ENCODE measurements at places on chromosomes 5 and 9.

DNA sequence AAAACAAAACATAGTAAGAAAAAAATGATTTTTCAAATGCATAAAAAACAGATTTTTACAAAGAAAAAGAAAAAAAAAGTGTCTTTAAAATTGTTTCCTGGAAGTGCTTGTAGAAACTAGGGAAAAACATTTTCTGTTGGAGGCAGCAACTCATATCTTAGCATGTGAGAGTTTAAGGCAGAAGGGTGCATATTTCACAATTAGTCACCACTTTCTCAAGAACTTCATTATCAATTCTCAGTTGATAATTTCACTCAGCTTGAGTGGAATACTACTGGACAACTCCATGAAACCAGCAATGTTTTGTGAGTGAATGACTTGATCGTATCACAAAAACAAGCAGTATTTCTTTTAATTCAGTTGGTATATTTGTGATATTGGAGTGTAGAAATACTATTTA is 508.3 kb upstream of the DAB2 start:
- DNase-seq = no peak

DNA sequence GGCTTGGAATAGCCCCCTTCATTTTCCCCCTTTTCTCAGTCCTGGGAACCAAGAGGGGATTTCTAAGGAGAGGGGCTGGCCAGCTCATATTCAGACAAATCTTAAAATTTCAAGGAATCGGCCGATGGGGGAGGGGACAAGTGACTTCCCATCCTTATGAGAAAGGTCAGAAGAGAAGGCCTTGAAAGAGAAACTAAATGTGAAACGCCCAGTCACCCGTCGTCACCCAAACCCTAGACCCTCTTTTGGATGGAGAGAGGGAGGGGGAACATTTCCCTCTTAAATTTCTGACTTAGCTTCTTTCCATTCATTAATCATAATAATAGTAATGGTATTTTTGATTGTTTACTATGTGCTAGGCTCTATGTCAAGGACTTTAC is 850 bp upstream of the CCL19 start:
- DNase-seq = no peak

GRCh38 chr9:79641070-79641469 is 69.3 kb downstream of the TLE4 start:
- no peak for DNase-seq

DNA sequence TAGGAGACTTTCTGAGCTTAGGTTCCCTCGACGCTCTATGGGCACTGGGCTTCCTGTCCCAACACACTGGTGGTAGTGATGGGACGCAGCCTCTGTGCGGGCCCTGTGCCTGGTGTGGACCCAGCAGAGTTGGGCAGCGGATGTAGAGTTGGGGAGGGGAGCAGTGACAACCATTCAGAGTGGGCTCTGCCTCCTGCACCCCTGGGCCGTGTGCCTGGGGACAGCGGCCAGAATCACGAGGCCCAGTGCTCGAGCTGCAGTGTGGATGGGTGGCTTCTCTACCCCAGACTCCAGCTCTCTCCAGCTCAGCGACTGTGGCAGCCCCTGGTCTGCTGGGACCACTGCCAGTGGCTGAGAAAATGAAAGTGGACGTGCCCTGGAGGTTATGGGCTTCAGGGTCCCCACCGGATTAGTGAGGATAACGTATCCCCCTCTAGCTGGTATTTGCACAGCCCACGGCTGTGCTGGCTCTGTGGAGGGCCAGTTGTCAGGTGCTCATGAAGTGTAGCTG is 18.6 kb downstream of the RXRA start:
- no peak for DNase-seq

DNA sequence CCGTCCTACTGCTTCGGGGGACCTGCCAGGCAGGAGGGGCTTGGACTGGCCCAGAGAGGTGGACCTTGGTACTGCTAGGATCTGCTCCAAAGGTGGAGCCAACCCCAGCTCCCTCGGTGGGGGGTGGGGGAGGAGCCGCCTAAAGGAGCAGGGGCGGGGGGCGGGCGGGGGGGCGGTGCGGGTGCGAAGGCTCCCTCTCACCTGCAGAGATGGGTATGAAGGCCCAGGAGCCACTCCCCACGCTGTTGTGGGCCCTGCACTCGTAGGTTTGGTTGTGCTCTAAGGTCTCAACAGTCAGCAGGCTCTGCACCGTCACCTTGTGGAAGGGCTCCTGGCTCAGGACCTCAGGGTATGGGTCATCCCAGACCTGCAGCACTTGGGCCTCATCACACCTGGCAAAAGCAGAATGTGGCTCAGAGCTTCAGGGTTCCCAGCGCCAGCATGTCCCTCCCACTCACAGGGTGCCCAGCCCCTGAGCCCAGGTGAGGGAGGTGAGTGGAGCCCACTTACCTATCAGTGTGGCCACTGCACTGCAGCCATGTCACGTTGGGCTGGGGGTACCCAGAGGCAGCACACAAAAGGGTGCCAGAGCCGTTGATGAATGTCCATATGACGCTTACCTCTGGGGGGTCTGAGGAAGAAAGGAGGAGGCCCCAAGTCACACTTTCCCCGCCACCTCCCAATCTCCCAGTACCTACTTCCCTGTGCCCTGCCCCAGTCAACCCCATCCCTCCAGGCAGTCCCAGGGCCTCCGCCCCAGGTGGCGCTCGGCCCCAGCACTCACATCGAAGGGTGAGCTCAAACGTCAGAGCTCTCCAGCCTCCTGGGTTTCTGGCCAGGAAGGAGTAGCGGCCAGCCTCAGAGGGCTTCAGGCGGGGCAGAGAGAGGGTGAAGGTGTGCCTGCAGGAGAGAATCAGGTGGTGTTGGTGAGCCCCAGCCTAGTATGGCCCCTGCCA is 16.4 kb downstream of the CSF1R start:
- DNase-seq = no peak

GRCh38 chr5:25006237-25006636 is 361.5 kb upstream of the CDH10 start:
- DNase-seq = no peak

DNA sequence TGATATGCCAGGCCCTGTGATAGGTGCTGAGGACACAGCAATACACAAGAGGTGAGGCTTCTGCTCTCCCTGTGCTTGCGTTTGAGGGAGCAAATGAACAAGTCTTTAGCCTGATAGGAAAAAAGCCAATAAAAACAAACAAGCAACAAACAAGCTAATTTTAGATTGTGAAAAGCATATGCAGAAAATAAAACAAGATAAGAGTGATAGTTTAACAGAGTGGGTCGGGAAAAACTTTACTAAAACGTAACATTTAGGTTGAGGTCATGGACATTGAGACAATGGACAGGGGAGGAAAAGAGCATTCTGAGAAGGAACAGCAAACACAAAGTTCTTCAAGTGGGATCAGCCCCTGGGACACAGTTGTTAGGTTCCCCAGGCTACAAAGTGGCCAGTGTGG is 4.3 kb downstream of the SMIM3 start:
- no peak for DNase-seq

DNA sequence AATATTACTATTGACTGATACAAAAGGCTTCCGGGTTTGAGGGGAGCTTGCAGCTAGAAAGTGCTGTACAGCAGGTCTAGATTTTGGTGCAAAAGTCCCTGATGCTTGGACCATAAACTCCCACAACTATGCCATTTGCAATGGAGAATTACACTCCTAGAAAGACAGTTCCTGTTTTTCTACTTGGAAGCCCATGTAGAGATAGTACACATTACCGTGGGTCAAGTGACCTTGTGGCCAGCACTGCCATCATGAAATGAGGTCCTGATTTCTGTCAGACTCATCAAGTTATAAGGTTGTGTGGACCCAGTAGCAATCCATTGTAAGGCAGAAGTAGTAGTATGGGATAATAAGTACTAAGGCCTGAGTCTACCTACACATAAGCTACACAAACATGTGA is 42.8 kb upstream of the TNFSF8 start:
- DNase-seq = no peak

DNA sequence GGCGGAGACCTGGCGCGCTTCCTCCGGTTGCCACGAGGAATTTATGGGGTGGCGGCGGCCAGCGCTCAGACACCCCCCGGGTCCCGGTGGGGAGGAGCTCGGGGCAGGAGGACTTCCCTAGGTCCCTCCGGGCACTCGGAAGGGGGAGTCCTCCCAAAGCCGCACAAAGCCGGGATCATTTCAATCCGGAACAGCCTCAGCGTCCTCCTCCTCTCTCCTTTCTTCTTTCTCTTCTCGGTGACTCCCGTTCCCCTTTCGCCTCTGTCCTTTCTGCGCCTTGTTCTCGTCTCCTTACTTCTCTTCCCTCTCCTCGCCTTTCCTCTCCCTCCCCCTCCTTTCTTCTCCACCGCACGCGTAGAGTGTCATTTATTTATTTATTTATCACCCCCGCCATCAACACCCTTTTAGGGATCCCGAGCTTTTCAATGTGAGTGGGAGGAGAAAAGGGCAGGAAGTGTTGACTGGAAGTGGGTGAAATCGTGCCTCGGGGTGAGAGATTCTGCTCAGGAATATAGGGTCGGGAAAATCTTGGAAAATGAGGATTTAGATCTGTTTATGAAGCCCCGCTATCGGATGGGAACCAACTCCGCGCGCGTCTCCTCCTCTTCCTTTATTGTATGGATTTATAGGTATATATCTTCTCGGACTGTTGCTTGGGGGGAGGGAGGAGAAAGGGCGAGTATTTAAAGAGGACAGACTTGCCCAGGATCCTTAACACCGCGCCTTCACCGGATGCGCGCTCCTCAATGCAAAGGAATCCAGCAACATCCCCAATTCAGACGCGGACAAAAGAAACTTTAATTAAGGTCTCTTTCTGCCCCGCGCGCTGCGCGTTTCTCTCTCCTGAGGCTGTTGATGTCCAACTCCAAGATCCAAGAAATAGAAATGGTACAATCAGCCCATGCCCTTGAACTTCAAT is 2.0 kb upstream of the ZNF462 start:
- peak; percentile 35 for DNase-seq

DNA sequence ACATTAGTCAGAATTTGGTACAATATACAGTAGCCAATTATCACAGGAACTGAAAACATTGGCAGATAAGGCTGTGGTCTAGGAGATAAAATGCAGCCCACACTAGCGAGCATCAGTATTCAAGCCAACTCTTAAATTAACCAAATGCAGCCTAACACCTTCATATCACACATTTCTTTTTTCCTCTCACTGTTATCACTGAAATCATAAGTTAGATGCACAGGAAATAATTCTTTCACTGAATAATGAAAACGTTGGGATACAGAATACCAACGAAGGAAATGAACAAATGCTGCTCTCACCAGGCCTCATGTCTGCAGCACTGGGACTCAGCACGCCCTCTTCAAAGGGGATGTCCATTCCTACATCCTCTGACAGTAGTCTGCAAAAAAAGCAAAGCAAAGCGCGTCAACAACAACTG is 109.1 kb upstream of the PCA3 start:
- DNase-seq = no peak

DNA sequence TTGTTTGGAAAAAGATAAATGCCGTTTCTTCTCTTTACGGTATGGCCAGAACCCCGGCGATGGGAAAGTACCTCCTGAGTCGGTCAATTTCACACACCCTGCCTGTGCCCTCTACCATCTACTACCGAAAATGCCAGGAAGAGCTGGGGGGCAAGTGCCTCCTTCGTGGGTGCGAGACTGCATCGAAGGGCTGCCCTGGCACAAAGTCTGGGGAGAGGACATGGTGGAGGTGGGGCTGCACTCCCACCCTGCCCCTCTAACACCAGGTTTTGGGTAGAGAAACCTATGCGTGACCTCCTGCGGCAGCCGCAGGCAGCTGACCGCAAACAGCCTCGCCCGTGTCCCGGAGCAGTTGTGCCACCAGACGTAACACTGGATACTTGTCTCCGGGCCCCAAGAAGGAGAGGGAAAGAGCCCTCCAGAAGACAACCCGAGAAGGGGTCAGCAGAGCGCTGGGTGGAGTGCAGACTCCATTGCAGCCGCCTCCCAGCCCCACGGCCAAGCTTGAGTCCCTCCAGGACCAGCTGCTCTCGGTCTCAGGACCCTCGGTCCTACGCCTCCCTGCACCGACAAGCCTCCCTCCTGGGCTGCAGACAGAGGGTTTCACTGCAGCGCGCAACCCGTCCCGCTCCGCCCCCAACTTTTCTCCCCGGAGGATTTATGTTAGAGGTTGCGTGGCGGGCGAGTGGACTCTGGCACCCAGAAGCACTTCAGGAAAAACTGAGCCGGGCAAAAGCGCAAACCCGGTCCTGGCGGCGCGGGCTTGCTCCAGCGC is 823 bp upstream of the PRDM6 start:
- no peak for DNase-seq

GRCh38 chr9:136902259-136902821 is 16.0 kb downstream of the TRAF2 start:
- DNase-seq = no peak

- DNase-seq = no peak
Observed at GRCh38 chr5:15704397-15704947, 204.5 kb downstream of the FBXL7 start.

DNA sequence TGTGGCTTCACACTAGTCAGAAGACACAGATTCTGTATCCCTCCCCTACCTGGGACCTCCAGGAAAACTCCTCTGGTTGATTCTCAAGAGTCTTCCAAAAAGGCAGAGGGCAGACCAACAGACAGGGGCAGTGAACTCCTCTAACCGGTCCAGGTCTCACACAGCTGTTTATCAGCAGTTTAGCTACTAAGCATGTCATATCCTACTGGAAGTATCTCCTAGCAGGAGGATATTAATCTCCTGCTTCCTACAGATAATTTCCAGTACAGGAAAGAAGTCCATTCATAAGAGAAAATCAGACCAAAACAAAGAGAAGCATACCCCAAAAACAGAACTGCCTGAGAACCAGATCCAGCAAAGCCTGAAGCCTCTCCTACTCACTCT is 64.3 kb downstream of the DTWD2 start:
- DNase-seq = no peak

DNA sequence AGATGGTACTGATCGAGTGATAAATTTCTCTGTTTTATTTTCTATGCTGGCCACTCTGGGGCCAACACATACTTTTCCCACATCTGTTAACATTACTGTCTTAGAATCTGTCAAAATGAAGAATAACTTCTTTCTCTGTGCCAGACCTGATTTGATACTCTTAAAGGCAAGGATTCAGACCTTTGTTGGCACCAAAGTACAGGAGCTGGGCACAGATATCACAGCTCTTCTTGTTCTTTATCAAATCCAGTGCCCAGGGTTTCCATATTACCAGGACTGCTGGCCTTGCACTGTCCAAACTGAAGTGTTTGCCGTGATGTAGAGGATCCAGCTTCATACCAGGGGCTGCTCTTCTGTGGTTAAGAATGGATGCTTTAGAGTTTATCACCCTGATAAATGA is 20.9 kb downstream of the ZNF474 start:
- no peak for DNase-seq

- DNase-seq = no peak
Observed at GRCh38 chr5:160235731-160236130, 6.4 kb downstream of the FABP6 start.

DNA sequence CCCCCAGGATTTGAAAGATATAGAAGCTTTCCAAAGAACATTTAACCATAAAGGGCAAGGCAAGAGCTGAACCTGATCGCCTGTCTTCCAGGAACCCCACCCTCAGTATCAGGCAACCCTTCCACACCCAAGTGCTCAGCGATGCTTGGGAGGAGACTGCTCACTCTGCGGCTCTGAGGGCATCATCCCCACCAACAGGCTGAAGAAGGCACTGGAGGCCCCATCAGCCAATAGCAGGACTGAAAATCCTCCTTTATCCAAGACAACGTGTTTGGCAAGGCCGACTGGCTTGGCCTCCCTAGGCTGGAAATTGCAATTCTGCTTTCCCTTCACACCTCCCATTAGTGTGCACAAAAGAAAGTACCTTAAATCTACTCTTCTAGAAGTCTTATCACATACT is 1.4 kb upstream of the PPP2CA start:
- peak; percentile 20 for DNase-seq
